ENCODE measurements at places on chromosomes 13 and 19. TPM values are rescaled to one million over a fixed set of nuclear protein-coding genes. Genes with fewer than 3 reads are reported as not detected.

The CEACAM21 gene
- not detected for total RNA-seq

The ZNF528 gene
- total RNA-seq: 6.2 TPM

The ZNF701 gene
- total RNA-seq: 24.5 TPM

DNA sequence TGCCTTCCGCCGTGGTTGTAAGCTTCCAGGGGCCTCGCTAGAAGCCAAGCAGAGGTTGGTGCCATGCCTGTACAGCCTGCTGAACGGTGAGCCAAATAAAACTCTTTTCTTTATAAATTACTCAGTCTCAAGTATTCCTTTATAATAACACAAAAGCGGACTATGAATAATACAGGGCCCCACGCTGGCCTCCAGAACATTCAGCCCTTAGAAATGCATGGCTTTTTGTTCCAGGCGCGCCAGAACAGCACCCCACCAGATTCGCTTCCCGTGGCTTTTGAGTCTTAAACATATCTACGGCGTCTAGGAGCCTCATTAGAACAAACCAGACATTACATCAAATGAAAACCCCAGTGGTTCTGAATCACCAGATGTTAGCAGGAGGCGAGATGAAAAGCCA lies 75.1 kb downstream of the SLC15A1 start:
- DNase-seq: no peak

DNA sequence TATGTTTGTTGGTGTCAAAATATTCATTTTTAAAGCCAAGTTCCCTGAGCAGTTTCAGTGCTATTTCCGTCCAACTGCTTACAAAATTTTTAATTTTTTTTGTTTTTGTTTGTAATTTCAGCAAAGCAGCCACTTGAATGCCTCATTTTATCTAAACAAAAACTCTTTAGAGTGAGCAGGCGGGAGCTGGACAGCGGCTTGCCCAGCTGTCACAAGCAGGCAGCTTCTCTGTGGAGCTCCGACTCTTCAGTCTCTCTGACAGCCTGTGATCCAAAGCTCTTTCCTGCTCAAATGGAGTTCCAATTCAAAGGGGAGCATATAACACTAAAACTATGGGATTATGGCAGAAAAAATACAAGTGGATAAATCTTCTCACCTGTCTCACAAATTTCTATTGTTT lies 618.3 kb upstream of the PCDH20 start:
- no peak for DNase-seq

GRCh38 chr13:104871456-104871855 lies 1664.0 kb downstream of the EFNB2 start:
- DNase-seq: no peak

GRCh38 chr13:26017196-26017921 lies 34.5 kb downstream of the SHISA2 start:
- DNase-seq: no peak

DNA sequence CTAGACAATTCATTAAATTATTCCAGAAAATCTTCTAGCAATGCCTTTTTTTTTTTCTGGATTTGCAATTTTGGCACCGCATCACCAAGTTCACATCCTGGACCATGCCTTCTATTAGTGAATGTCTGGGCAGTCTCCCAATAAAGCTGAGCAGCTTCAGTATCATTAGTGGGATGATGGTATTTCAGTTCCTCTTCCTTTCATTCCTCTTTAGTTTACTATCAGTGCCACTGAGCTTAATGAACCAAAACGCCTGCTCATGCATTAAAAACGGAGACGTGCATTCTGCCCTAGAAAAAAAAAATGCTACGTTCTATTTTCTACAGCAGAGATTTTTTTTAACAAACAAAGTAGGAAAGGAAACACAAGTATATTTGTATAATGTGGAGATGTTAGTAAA lies 343.0 kb downstream of the PCDH9 start:
- no peak for DNase-seq
